Activated CD8-positive, alpha-beta memory T cell treated with anti-CD3 and anti-CD28 coated beads, Interleukin-2, amount 50 U/mL, for 4 hours (primary cell): ENCODE measurements at places on chromosomes 12 and 14.
A peak's percentile ranks its signal among the peaks of the same experiment; 100 is the strongest.

DNA sequence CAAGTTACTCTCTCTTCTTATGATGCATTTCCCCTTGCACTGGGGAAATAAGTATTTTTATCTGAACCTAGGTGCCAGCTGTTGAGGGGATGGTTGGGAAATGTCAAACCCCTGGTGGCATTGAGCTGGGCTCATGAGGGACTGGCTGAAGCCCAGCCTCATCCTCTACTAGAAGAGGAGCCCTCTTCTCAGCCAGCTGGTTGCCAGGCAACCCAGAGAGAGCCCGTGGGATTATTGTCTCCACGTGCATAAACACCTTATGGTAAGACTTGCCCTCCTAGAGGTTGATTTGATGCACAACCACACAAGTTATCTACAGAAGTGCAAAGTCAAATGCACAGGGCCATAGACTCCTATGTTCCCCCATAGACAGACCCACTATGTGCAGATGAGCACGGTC is 89.8 kb downstream of the WSCD2 start:
- DNase-seq, result no peak

DNA sequence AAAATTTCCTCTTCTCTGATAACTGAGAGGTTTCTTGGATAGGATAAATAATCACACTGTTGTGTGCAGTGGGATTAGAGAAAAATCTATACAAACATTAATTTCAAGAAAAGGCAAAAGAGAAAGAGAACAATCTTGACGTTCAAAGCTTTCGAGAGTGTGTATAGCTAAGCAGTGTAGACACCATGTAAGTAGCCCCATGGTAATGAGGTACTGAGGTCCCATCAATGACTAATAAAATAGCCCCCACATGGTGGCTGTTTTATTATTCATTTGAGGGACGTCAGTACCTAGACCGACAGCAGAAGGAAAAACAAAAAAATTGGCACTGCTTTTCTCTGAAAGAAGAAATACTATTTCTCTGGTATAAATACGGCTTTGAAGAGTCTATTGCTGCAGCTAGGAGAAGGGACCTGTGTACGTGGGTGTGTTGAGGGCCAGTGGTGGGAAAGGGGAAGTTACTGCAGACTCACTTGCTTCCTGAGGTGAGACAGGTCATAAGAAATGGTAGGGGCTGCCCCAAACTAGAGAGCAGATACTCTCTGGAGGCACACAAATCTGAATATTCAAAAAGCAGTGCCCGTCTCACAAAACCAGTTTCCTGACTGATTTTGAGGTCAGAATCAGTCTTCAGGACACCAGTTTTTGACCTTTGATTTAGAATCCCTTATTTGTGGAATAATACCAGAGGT is 339.8 kb downstream of the EMP1 start:
- DNase-seq, result no peak

DNA sequence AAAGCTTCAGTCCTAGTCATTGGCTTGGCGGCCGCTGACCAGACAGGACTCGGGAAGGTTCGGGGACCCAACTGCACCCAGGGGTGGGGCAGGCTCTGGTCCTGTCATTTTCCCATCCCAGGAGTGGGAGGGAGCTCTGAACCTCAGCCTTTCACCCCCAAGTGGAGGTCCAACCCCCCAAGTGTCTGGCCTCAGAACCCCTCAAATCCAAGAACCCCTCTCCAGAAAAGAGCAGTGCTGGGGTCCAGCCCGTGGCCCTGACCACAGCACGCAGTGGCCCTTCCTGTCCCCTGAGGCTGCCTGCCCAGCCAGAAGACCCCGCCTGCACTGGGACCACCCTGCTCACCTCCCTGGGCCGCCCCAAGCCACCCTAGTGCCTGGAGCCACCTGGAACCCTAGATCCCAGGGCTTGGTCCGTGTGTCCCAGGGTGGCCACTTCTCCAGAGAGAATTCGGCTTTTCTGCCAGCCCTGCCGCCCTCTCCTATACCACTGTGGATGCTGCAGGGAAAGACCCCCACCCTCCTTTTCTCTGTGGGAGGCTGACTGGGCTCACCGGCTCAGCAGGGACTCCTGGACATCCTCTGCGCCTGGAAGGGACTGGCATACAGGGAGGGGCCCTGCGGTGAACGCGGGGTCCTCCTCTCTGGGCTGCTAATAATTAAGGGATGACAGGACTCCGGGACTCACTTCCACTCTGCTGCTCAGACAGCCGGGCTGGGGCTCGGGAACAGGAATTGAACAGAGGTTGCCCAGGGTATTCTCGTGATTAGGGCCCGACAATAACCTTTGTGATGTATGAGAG is 326.9 kb upstream of the SFSWAP start:
- no peak for DNase-seq

DNA sequence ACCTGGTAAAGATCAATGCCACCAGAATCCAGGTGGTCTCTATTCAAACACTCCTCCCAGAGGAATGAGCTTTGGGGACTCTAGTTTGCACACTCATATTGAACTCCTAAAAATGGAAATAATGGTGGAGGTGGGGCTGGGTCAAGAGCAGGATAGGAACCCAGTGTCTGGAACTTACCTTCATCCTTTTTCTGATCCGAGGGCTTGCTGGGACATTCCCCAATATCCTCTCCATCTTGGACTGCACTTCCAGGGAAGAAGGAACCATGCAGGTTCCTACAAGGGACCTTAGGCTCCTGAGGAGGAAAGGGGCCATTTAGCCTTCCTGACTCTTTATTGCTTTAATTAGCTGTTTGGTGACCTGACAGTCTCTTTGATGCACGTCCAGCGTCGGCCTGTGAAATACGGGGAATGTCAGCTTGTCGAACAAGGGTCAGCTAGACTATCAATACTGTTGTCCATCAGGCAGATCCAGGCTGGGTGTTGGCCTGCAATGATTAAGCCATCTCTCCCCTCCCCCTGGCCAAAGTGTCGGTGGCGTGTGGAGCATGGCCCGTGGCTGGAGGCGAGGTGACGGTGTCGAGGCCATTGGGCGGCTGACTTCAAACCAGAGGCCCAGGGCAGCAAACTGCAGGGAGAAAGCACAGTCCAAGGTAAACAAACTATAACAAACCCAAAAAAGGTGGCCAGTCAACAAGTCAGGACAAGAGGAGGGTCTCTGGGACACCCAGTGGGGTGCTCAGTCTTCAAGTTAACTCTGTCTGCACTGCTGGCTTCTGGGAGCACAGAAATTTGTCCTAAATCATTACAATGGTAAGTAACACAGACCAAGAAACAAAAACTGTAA is 405.2 kb upstream of the TBX3 start:
- DNase-seq, result no peak

DNA sequence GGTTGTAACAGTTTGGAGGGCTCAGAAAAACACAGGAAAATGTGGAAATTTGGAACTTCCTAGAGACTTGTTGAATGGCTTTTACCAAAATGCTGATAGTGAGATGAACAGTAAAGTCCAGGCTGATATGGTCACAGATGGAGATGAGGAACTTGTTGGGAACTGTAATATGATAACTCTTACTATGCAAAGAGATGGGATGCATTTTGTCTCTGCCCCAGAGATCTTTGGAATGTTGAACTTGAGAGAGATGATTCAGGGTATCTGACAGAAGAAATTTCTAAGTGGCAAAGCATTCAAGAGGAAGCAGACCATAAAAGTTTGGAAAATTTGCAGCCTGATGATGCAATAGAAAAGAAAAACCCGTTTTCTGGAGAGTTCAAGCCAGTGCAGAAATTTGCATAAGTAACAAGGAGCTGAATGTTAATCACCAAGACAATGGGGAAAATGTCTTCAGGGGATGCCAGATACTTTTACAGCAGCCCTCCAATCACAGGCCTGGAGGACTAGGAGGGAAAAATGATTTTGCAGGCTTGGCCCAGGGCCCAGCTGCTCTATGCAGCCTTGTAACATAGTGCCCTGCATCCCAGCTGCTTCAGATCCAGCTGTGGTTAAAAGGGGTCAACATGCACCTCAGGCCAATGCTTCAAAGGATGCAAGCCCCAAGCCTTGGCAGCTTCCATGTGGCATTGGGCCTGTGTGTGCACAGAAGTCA is 572.7 kb upstream of the ATP2B1 start:
- no peak for DNase-seq

DNA sequence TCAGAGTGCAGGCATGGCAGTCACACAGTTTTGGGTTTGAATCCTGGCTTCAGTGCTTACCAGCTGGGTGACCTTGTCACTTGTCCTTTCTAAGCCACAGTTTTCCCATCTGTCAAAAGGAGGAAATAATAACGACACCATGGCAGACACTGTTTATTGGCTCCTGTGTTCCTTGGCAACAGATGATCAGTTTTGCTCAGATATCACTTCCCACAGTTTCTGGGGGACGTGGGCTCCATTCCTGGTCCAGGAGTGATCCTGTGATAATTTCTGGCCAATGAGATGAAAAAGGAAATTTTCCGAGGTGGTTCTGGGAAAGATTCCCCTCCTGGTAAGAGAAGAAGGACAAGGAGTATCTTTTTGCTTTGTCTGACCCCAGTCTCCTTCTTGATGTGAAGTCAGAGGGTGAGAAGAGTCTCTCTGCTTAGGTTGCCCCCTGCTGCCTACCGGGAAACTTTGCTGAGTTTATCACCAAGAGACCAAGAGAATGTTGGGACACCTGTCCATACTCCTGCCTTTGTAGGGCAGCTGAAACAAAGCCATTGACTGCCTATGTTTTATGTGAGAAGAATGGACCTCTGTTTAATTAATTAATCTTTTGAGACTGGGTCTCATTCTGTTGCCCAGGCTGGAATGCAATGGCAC is 178.9 kb upstream of the NRXN3 start:
- DNase-seq, result no peak

GRCh38 chr12:121712461-121713256 is at the start of gene TMEM120B:
Gene TMEM120B, plus strand, starts transcription at chr12:121712752. Its CDS starts 144 bp downstream, at chr12:121712896.
- DNase-seq, result peak; percentile 83

DNA sequence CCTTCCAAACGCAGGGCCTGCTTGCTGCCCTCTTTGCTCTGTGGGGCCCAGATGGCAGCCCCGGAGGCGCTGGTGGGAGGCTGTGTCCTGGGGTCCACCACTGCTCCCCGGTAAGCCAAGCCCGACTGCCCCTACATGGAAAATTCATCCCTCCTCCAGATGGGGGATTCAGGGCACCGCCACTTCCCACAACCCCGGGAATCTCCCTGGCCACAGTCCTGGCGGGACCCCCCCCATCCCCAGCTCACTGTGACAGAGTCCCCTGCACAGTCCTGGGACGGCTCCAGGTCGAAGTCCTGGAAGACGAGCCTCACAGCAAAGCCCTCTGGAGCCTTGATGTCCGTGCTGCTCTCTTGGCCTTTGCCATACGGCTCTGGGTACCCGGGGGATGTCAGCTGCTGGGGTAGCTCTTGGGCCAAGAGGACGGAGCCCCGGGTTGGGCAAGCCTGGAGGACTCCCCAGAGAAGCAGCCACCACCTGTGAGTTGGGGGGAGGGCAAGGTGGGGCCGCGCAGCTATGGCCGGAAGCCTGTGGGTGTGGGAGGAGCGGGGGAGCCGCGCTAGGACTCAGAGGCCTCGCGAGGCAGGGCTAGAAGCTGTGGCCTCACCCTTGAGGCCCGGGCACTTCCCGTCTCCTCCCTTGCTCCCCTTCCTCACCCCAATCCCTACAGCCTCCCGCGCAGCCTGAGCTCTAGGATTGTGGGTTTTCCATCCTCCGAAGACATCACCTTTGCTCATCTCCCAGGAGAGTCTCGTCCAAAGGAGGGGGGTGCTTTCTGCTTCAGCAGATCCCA is 815 bp downstream of the C1RL start:
- DNase-seq, result peak; percentile 68

DNA sequence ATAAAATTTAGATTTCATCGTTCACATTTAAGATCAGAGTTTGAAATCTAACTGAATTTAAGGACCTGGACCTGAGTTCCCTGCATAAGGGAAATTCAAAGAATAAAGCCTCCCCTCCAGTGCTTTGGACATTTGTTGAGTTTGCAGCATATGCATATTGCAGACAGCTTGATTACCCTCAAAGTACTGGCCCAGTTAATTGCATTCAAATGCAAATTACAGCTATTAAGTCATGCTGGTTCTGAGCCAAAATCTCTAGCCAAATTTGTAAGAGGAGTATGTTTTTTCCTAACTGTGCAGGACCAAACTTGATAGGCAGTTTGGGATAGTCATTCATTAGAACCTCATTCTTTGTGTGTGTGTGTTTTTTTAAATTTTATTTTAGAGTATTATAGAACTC is 9.1 kb upstream of the KIF21A start:
- no peak for DNase-seq

DNA sequence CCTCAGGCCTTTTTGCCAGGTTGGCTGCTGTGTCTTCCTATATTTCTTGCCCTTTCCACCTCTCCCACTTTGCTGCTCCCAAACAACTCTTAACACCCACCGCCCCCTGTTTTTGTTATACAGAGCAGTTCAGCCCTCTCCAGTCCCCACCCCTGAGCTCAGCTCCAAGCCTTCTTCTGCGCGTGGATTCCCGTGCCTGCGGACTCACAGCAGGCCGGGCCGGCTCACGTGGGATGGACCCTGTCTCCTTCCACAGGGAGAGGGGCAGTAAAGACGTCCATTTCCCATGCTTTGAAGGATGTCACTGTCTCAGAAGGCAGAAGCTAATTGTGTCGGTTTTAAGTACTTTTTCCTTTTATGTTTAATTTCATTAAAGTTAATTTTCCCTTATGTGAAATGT is 139.4 kb downstream of the CACNA1C start:
- no peak for DNase-seq

- no peak for DNase-seq
Measured at GRCh38 chr12:57430112-57430930, 522 bp downstream of the R3HDM2 start.

DNA sequence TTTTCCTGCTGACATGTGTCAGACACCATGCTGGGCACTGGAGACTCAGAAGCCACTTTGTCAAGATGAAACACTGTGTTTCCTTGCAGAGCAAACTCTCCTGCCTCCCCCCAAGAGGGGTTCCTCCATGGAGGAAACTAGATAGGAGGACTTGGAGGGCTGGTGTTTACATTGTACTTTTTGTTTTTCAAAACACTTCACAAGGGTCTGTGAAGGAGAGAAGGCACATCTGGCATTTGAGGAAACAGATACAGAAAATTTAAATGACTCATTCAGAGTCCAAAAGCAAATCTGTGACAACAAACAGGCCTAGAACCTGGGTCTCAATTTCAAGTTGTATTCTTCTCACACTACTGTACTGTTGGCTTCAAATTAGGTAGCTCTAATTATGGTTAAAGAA is 6.7 kb upstream of the CDKL1 start:
- DNase-seq, result no peak

GRCh38 chr14:95092723-95093122 is 64.6 kb downstream of the DICER1 start:
- DNase-seq, result no peak

GRCh38 chr12:26196421-26196716 is 996 bp downstream of the SSPN start:
- DNase-seq, result no peak

- DNase-seq, result no peak
Measured at GRCh38 chr12:78155546-78155945, 324.9 kb downstream of the NAV3 start.

DNA sequence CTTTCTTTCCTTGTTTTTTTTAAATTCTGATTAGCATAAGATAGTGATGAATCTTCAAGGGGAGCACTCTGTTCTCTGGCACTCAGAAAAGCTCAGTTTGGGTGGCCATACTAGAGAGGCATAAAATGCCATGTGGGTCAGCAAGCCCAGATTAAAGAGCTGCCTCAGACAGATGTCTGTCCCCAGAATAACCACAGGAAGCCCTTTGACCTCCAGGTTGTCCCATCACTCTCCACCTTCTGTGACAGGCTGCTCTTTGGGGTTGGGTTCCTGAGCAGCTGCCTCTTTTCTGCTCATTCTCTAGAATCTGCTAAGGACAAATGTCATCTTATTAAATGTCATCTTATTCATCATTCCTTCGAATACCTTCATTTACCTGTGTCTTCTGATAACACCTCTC is 96.0 kb upstream of the PDZRN4 start:
- DNase-seq, result no peak

- peak; percentile 36 for DNase-seq
Measured at GRCh38 chr12:4148418-4149056, 125.0 kb upstream of the CCND2 start.

GRCh38 chr14:74846168-74846567 is 29.8 kb downstream of the PROX2 start:
- DNase-seq, result no peak
